Stimulated activated CD4-positive, alpha-beta T cell treated with anti-CD3 and anti-CD28 coated beads, Interleukin-1b, Interleukin-23, amount 100 ng/mL, for 1 hour (primary cell): ENCODE measurements at places on chromosomes 5 and 9.

GRCh38 chr5:136891175-136891972, 526.0 kb upstream of the TRPC7 start:
- no peak for DNase-seq

DNA sequence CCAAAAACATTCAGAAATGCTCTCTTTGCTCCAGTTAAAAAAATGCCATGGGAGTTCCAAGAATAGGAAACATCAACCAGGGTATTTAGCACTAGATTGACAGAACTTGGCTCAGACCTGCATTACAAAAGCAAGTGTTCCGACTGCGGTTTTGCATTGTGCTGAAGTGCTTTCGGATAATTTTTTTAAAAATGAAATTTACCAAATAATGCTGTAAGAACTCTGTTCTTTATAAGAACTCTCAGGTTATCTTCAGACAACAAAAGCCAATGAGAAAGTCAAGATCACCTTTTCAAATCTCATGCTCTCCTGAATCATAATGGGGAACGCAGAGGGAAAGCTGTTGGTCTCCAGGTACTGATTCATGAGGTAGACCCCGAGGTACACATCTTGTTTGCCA, 483 bp upstream of the PLPP6 start:
- DNase-seq, result no peak

DNA sequence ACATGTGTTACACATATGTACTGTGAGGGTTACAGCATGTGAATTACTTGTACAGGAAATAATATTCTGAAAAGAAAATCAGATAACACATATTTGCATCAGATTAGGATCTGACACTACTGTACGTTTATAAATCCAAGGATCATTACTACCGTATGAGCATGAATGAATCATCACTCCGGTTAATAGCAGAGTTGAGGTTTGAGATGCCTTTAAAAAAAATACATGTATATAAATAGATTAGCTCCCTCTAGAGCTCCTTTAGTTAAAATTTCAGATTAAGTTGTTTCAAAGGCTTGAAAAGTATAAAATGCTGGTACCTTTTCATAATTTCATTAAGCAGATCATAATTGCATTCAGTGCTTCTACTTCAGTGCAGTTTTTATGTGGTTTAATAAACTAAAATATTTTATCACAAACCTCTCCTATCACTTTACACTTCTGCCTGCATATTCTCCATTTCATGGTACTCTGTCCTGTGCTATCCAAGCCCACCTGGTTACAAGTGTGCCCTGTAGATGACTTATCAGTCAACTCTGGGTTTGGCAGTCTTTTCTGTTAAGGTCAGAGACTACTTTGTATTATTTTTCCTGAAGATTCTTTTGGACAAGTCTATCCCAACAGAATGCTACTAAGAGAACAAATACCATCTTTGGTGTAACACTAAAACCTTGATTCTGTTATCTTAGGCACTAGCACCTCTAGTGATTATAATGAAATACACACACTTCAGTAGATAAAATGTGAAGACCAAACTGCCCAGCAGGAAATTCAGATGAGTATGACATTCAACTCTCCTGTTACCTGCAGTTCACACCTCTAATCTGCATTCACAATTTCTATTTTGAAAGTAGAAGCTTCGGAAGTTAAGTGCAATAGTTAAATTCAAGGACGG, 48.0 kb upstream of the POU5F2 start:
- DNase-seq, result no peak

DNA sequence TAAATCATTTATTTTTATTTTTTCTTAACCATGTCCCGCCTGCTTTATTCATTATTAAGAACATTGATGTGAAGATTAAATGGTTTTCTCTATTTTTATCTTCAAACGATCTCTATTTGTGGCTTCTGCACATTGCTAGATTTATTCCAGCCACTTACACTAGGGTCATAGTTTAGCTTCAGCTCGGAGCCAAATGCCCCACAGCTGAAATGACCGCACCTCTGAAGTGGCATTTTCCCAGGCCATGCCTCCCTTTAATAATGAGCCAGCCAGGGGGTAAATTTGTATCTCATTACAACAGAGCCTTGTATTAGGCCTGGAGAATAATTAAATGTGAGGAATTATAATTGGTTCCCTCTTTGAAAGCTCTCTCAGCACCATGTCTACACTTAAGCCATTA, 89.4 kb downstream of the DOCK8 start:
- DNase-seq, result no peak

DNA sequence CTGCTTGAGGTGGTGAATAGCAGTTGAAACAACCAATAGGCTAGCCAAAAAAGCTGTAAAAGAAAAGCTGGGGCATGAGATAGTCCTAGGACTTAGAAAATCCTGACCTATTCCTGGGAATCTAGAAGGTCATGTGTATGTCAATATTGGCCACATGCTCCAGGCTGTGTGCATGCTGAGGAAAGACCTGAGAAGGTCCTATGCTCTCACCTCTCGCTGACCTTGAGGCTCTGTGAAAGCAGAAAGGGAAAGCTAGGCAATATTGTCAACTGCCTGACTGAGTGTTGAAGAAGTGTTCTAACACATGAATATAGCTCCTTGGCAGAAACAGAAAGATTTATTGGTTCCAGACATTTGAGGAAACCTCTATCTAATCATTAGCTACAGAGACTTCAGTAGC, 19.8 kb downstream of the TAS2R1 start:
- DNase-seq, result no peak

DNA sequence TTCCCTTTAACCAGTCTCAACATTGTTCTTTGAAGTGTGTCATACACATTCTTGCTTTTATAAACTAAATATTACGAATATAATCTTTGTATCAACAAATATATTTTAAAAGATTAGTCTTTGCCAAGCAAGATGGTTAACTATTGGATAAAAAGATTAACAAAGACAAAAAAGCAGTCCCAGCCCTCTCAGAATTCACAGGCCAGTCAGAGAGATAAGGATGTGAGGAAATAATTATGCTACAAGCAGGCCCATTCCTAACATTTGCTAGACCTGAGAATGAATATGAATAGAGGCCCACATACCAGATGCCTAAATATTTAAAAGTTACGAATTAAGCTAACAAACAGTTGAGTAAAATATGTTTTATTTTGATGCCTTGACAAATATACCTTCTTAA, 457.7 kb downstream of the CETN3 start:
- no peak for DNase-seq

GRCh38 chr5:149212198-149212951, 59.3 kb upstream of the AFAP1L1 start:
- DNase-seq, result no peak

GRCh38 chr9:123135430-123135829, 102.0 kb downstream of the GPR21 start:
- no peak for DNase-seq

- no peak for DNase-seq
These were observed 80.3 kb upstream of the EQTN start for GRCh38 chr9:27377147-27377807.

DNA sequence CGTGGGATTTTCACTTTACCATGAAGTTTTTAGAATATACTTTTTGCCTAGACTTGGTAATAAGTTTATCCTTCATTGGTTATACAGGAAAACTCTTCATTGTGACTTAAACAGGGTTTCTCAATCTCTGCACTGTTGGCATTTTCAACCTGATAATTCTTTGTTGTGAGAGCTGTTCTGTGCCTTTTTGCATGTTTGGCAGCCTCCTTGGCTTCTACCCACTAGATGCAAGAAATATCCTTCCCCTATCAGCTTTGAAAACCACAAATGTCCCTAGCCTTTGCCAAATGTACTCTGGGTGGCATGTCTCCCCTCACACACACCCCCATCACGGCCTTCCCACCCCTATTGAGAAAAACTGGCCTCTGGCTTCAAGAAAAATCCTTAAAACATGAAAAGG, 180.9 kb downstream of the ESM1 start:
- no peak for DNase-seq

GRCh38 chr5:155905364-155905763, 421.6 kb upstream of the SGCD start:
- DNase-seq, result no peak

DNA sequence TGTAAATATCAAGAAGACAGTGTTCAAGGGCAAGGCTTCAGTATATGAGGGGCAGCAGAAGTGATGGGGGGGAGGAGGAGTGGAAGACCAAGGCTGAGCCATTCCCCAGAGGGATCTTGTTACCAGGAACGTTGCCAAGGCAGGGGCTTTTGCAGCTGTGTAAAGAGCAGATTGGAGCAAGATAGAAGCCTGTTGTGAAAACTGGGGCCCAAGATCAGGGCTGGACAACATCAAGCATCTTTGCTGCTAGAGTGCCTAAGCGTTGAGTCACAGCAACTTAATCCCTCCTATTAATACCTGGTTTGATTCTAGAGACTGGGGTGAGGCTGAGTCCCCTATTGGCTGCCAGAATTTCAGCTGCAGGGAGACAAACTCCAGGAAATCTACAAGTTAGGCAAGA, 18.4 kb upstream of the ERCC6L2 start:
- DNase-seq, result no peak

GRCh38 chr5:1540166-1540565, 16.4 kb upstream of the LPCAT1 start:
- DNase-seq, result no peak

DNA sequence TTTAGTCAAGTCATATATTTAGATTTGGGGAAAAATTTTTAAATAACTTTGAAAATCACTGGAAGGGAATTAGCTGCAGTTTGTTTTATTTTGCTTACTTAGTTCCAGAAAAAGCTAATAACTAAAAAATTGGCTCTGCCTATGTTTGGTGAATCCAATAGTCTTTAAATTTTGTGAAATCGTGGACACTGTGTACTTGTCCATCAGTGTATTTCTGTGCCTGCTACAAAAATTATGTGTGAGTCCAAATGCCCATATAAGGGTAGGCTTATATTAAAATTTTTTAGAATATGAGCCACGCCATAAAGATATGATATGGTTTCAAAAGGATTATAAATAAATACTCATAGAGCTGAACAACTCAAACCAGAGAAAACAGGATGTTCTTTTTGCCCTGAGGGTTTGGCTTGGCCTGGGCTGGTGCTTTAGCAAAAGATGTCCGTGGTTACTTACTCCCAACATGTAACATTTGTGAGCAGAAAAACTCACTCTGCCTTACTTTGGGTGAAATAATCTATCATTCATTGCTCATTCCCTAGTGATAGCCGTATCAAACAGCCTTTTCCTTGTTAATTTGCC, 133.2 kb upstream of the PRLR start:
- DNase-seq, result no peak

DNA sequence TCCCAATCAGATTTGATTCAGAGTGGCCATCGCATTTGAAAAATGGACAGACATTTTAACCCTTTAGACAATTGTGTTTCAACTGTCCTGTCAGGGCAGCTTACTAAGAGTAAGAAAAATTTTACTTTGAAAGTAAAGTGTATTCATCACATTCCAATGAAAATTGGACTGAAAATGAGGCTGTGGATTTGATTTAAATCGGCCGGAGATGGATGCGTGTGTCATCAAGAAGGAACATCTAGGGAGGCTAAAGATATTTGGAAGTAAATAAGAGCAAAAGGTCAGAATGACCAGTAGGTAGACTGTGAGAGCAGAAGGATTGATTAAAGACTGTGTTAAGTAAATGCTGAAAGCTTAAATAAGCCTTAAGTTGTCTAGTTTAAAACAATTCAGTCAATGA, 1.5 kb downstream of the ZCCHC7 start:
- no peak for DNase-seq

GRCh38 chr5:65821966-65822365, 100.0 kb downstream of the NLN start:
- DNase-seq, result no peak

DNA sequence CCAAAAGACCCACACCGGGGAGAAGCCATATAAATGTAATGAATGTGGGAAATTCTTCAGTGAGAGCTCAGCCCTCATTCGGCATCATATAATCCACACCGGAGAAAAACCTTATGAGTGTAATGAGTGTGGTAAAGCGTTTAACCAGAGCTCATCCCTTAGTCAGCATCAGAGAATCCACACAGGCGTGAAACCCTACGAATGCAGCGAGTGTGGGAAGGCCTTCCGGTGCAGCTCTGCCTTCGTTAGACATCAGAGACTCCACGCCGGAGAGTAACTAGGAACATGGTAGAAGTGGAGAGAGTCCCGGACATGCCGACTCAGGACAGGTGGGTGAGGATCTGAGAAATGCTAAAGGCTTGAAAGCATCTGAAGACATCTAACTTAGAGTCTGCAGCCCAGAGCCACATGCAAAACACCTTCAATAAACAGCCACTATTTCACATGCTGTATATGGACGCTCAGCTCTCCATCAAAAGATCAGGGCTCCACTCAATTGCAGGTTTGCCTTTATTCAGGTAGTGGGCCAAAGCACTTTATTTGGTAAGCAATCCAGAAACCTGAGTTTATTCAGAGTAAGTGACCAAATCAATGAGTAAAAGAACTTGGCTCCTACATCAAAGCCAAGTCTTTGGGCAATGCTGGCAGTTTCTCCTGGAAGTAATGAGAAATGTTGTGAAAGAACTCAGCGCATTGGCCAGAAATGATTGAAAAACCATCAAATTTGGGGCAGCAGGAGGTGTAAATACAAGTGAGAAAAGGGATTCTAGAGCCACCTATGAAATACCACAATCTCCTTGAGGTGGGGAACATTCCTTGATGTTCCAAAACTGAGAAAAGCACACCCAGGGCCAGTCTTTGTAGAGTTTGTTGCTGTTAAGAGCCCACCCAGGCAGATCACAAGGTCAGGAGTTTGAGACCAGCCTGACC, 6.0 kb downstream of the RPL12 start:
- no peak for DNase-seq

DNA sequence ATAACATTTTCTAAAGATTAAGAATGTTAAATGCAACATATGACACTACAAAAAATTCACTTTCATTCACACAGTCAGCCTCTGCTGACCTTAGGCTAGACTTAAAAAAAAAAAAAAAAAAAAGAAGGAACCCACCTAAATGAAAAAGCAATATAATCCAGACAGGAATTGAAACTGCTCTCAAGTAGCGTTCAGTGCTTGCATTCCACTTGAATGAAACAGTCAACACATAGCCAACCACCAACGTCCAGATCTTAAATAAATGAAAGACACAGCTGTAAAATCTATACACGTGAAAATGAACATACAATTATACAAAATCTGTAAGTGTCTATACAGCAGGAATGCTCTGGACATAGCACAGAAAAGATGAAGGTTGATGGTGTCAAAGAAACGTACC, 11.4 kb downstream of the TMEM245 start:
- DNase-seq, result no peak

GRCh38 chr9:114317665-114318357, 5.1 kb upstream of the ORM1 start:
- DNase-seq, result no peak

DNA sequence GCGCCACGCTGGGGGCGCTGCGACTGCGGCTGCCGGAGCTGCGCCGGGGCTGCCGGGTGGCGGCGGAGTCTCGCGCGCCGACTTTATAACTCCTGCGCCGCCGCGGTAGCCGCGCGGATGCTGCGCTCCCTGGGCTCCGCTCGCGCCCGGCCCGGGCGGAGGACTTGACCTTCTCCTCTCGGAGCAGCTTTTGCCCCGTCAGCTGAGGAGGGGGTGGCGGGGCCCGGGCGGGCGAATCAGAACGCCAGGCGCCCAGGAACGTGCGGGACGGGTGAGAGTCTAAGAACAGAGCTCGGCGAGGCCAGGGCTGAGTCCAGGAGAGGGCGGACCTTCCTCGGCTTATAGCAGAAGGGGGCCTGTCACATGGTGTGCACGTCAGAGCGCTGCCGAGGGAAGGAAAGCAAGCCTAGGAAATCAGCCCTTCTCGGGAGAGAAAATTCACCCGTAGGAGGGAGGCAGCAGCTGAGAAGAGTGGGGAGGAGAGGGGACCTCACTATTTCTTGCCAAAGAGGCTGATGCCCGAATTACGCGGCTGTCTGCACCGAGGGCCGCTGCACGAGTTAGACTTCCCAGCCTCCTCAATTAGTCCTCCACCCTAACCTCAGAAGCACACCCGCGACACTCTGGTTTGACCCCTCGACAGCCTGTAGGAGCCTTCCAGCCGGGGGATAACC, at the start of gene FOXD1:
FOXD1 (minus strand) TSS at position 315 of the 674 bp plus-strand sequence. CDS start 415 bp downstream, outside the sequence.
- DNase-seq, result no peak

GRCh38 chr9:1303932-1304331, 253.8 kb downstream of the DMRT2 start:
- DNase-seq, result no peak
